NCI-H2171 treated with DMSO at 0.1 percent for 48 hours (cell line): ENCODE measurements at places on chromosomes 11 and 22.

DNA sequence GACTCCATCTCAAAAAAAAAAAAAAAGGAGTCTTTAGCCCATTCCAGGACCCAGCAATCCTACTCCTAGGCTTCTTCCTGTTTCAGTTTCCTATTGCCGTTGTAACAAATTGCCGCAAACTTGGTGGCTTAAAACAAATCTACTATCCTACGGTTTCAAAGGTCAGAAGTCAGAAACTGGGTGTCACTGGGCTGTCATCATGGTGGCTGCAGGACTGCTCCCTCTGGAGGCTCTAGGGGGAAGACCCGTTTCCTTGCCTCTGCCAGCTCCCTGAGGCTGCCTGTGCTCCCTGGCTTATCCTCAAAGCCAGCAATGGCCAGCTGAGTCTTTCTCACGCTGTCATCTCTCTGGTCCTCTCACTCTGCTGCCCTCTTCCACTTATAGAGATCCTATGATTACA is 8.7 kb upstream of the DAGLA start:
- DNase-seq, result no peak

DNA sequence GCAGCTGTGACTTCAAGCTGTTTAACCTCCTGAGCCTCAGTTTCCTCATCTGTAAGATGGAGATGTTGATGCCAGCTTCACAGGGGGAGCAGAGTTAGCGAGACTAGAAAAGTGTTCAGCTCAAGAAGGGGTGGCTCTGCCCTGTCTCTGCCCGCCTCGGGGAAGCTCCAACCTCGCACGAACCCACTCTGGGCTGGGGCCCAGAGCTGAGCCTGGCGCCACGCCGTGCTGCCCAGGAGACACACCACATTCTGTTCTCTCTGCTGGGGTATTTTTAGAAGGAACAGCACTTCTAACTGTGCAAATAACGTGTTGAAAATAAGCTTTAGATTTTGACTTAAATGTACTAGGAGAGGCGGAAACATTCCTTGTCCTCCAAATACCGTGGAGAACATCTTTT is 74.1 kb downstream of the PHF21B start:
- no peak for DNase-seq

- no peak for DNase-seq
Measured at GRCh38 chr11:34773211-34773610, 143.0 kb downstream of the APIP start.

DNA sequence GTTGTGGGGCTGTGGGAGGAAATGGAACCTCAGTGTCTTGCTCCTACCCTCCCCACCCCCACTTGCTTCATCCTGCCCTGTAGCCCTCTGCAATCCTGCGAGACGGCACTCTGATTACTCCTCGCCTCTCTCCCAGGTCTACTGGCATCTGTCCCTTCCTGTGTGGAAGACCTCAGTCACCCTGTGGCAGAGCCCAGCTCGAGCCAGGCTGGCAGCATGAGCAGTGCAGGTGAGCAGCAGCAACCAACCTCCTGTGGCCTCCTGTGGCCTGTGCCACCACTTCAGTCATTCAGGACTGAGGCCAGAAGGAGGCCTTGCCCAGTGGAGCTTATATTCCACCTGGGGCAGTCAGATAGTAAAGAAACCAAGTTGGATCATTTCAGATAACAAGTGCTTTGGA is 14.7 kb upstream of the MAPK8IP1 start:
- DNase-seq, result no peak

DNA sequence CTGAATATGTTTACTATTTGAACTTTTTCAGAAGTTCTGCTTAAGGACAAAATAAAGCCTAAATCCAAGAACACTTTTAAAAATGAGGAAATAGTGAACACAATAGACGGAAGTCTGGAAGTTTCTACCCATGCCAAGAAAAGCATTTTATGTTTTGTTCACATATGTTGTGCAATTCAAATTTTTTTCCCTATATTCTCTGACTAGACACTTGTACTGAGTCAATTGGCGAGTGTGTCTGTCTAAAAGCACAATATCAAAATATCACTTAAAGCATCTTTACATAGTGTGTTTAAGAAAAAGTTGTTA is 29.2 kb downstream of the INCENP start:
- no peak for DNase-seq

DNA sequence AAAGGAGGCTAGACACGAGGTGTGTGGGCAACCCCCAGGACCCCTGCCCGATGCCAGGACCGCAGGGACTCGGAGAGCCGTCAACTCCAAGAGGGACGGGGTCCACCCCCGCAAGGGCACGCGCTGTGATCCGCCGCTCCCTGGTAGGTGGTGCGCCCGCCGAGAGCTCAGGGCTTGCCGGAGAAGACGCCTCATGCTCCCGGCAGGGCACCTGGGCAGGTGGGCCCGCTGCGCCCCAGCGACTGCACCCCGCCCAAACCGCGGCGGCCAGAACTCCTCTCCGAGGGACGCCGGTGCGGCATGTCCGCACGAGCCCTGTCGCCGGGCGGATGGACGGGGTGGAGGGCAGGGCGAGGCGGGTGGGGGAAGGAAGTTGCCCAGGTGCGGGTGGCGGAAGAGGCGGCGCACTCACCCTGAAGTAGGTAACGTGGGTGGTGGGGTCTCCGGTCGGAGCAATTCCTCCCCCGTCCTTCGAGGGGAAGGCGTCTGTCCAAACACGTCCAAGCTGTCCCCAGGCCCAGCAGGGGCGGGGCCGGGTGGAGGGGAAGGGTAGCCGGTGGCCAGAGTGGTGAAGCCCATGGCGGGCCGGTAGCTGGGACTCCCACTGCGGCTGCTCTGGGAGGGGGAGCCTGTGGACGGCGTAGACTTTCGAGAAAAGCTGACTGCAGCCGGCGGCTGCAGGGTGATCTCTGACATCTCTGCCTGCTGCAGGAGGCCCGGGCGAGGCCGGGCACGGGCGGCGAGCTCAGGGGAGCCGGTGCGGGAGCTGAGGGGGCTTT is 37.2 kb downstream of the IGSF9B start:
- no peak for DNase-seq

- peak; percentile 71 for DNase-seq
Measured at GRCh38 chr11:128956401-128957201, 13.9 kb upstream of the TP53AIP1 start.

GRCh38 chr11:75315439-75315805 is 36.0 kb downstream of the ARRB1 start:
- no peak for DNase-seq

- no peak for DNase-seq
Measured at GRCh38 chr11:117412176-117412575, 84.5 kb downstream of the CEP164 start.

DNA sequence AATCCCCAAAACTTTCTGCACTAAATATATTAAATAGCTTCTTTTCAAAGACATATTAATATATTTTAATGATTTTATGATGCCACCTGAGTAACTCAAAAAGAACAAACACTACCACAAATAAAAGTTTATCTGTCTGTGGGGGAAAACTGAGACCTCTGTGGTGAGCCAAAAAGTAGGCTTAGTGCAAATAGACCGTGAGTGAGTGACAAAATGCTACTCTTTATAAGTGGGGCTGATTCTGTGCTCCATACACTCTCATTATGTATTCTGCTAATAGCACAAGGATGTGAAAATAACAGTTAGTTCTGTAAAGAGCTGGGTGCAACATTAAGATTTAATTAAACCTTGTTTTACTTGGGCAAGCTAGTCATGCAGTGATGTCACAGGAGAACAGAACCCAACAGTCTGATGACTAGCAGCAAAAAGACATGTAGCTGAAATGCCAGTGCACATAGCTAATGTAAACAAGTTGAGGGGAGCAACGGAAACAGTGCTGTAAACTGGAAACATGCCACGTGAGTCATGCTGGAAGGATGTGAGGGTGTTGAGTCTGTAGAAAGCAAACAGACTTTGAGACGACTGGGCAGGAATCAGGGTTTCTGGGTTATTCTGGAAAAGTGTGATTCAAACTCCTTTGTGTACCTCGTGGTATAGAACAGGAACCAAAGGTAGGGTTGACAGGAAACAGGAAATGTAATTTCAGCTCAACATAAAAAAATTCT is 1130.4 kb downstream of the LRRC4C start:
- no peak for DNase-seq

DNA sequence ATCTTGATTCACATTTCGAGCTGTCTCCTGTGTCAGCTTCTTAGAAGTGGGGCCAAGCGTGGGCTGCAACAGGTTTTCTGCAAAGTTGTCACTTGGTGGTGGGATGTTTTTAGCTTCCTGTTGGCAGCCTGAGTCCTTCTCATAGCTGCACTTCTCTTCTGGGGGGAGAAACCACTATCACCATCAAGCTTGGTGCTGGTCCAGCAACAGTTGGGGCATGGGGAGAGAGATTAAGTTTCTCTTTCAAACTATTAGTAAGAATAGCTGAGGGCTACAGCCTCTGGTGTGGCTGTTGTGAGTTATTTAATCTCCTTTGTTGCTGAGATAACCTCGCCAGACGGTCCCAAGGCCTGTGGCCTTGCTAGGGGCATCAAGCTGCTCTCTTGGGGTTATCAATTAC is 123.3 kb upstream of the CRYBB3 start:
- no peak for DNase-seq

GRCh38 chr11:37721485-37721884 is 1123.4 kb upstream of the RAG2 start:
- no peak for DNase-seq

GRCh38 chr11:68327586-68328370 is 15.4 kb downstream of the LRP5 start:
- no peak for DNase-seq

GRCh38 chr11:20536784-20537183 is 62.6 kb upstream of the SLC6A5 start:
- no peak for DNase-seq

DNA sequence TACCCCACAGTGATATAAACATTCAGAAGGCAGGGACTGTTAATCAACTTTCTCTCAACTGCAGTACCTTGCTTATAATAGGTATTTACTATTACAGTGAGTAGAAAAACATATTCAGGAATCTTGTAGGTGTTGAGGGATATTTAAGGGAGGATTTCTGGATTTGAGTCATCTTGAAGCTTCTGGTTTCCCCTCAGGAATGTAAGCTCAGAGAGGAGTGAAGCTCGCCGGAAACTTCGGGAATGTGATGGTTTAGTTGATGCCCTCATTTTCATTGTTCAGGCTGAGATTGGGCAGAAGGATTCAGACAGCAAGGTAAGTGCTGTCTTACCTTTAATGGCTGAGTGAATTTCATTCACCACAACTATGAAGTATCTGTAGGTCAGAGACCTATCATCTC is 42.9 kb downstream of the CTNND1 start:
- DNase-seq, result no peak

- no peak for DNase-seq
Measured at GRCh38 chr11:36037031-36037430, 93.2 kb downstream of the LDLRAD3 start.
